AG04450 (cell line): ENCODE measurements at places on chromosomes 1 and 21.
A peak's percentile ranks its signal among the peaks of the same experiment; 100 is the strongest.

GRCh38 chr1:36089393-36090121 is 865 bp downstream of the ADPRS start:
- DNase-seq, result peak; percentile 13

GRCh38 chr21:37172646-37173045 is 94.5 kb downstream of the VPS26C start:
- no peak for DNase-seq

DNA sequence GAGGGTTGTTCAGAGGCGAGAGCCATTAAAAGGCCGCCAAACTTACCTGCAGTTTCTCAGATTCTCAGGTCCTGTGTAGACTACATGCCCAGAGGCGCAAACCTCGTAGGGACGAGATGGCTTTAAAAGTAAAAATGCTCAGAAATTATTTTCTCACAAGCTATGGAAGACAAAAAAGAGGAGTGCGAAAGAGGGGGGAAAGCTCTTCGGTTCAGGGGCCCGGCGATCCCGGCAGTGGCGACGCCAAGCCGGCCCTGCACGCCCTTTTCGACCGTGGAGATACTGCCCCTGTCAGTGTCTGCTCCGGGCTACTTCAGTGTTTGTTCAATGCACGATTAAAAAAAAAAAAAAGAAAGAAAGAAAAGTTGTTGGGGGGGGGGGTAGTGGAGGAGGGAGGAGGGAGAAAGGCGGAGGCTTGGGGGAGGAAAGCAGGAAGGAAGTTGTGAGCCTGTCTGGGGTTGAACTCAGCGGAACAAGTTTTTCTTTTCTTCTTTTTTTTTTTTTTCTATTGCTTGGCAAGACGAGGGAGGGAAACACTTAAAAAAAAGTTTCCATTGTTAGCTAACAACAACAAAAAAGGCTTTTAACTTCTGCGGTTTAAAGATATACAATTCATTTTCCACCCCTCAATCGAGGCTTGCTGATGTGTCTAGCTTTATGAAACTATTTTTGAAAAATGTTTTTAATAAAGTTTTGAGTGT is at the start of gene ITPKB:
TSS of gene ITPKB (minus strand) at position 288 of the 701 bp plus-strand sequence. CDS start 1,824 bp downstream, outside the sequence.
- DNase-seq, result peak; percentile 38

DNA sequence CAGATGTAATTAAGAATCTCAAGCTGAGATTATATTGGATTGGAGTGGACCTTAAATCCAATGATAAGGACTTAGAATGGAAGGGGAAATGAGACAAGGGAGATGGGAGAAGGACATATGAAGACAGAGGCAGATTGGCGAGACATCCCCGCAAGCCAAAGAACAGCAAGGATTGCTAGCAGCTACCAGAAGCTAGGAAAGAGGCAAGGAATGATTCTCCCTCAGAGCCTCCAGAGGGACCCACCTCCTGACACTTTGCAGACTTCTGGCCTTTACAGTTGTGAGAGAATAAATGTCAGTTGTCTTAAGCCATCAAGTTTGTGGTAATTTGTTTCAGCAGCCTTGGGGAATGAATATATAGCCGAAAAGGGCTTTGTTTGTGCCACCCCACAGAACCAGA is 20.7 kb downstream of the METTL13 start:
- no peak for DNase-seq

DNA sequence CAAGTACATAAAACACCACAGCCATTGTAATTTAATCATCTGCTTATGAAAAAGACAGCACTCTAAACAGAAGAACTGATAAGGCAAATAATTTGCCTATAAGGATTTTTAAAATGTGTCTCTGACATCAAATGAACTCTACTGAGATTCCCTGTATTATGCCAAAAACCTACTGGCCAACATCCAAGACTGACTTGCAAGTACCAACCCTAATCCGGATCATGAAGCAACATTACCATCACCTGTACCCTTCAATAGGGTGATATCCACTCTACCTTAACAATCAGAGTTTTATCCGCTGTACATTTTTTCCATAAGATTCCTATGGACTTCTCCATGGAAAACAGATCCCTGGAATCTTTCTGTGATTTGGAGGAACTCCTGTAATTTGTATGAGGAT is 4.6 kb downstream of the RGS7 start:
- DNase-seq, result no peak

DNA sequence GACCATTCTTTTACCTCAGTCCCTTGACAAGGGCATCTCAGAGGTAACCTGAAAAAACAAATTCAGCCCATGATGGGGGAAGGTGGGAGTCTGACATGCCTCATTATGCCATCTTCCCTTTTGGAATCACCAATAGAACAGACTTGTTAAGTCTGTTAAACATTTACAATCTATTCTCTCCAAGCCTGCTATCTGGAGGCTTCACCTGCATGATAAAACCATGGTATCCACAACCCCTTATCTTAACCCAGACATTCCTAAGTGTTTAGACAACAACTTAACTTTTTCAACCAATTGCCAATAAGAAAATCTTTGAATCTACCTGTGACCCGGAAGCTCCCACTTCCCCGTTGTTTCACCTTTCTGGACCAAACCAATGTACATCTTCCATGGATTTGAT is 233.0 kb upstream of the CACYBP start:
- no peak for DNase-seq

GRCh38 chr21:29279558-29279957 is 19.2 kb upstream of the BACH1 start:
- DNase-seq, result no peak

- DNase-seq, result no peak
Observed at GRCh38 chr1:179288977-179289376, 4.6 kb upstream of the SOAT1 start.

- DNase-seq, result no peak
Observed at GRCh38 chr1:20533635-20534034, 18.7 kb upstream of the FAM43B start.

GRCh38 chr1:2165646-2166045 is 28.9 kb downstream of the FAAP20 start:
- DNase-seq, result no peak

DNA sequence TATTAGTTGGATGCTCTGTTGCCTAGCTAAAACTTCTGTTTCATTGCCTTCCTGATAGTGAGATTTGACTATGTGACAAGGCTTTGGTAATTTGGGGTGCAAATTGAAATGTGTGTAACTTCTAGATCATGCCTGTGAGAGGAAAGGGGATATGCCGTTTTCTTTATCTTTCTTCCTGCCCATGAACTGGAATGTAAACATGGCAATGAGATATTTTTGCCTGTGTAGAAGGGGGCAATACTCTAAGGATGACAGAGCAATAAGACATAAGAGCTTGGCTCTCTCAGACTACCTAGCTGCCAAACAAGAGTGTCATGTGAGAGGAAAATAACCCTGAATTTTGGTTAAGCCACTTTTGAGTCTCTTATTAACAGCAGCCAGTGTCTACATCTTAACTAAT is 49.7 kb downstream of the RAP1A start:
- DNase-seq, result no peak

DNA sequence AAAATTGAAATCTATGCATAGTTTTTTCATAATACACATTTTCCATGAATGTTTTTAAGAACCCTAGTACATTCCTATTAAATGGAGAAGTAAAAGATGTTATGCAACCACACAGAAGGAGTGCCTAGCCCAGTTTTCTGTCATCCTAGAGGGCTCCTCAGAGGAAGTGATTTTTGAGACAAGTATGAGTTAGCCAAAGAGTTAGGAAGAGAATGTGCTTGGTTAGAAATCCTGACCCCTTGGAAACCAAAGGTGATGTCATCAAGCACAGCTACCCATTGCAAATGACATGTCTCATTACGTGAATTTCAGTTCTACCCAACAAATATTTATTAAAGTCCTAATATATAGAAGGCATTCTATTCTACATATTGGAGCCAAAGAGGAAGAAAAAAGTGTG is 88.9 kb upstream of the TNFSF4 start:
- no peak for DNase-seq

DNA sequence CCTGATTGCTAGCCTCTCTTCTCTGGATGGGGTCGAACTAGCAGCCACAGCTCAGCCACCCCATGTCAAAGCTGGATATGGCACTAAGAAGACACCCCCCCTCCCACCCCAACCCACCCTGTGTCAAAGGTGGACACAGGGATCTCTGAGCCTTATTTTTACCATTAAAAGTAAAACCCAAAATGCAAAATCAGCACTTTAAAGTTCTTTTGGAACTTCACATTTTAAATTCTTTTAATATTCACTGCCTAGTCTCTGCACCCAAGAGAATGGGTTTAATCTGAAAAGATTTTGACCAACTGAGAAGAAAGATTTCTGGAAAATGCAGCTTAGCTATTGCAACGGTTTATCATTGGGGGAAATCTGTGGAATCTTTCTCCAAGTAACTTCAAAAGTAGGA is 167.6 kb downstream of the TGFBR3 start:
- no peak for DNase-seq

GRCh38 chr1:192604979-192605620 is 29.5 kb downstream of the RGS1 start:
- DNase-seq, result no peak

- DNase-seq, result no peak
Observed at GRCh38 chr1:154493276-154493675, 8.7 kb upstream of the TDRD10 start.

DNA sequence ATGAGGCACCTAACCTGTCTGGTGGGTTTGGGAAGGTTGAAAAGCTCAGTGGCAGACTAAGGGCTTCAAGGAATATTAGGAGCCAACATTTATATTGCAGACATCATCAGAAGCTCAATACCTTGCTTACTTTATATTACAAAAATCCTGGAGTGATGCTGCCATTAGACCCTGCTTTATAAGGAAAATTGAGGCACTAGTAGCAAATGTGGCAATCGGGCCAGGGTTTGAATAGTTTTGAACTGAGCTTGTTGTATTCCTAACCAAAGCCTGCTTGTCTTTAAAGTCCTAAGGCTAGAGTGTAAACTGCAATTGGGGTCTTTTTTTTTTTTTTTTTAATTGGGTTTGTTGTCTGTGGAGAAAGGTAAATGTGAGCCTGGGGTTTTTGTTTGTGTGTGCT is 14.3 kb downstream of the L1TD1 start:
- DNase-seq, result no peak

GRCh38 chr1:100164216-100164615 is 13.8 kb downstream of the LRRC39 start:
- no peak for DNase-seq

- peak; percentile 71 for DNase-seq
Observed at GRCh38 chr1:39981945-39982344, 27.0 kb downstream of the MFSD2A start.

GRCh38 chr1:221965252-221965651 is 223.4 kb upstream of the DUSP10 start:
- DNase-seq, result no peak

GRCh38 chr1:84936116-84936810 is 43.3 kb upstream of the LPAR3 start:
- DNase-seq, result peak; percentile 38

DNA sequence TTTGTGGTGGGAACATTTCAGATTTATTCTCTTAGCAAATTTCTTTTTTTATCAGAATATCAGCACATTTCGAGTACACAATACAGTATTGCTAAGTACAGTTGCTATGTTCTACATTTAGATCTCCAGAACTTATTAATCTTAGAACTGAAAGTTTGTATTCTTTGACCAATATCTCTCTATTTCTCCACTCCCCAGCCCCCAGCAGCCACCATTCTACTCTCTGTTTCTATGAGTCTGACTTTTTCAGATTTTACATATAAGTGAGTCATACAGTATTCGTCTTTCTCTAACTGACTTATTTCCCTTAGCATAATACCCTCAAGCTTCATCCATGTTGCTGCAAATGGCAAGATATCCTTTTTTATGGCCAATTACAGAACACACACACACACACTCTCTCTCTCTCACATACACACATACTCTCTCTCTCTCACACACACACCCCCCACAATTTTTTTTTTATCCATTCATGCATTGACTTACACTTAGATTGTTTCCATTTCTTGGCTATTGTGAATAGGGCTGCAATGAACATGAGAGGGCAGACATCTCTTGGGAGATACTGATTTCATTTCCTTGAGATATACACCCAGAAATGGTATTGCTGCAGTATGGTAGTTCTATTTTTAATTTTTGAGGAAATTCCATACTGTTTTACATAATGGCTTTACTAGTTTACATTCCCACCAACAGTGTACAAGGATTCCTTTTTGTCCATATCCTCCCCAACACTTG is 15.7 kb downstream of the RPTN start:
- DNase-seq, result no peak

- no peak for DNase-seq
Observed at GRCh38 chr1:165883056-165883455, 55.6 kb downstream of the UCK2 start.

- DNase-seq, result no peak
Observed at GRCh38 chr1:50967416-50968157, 2.5 kb upstream of the CDKN2C start.

GRCh38 chr1:166903232-166903631 is 27.2 kb upstream of the TADA1 start:
- no peak for DNase-seq

DNA sequence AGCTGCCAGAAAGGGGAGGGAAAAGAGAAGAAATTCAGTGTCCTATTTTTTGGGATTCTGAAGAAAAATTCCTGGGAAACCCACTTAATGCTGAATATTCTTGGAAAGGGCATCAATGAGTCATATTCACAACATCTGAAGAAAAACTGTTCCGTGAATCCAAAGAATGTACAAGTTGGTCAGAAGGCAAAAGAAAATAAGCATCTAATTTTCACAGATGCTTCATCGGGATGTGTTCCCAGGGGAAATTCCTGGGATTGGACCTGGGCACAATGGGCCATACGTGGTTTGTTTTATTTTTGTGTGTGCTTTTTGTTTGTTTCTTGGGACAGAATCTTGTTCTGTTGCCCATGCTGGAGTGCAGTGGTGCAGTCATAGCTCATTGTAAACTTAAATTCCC is 112.2 kb downstream of the MAP3K21 start:
- DNase-seq, result no peak

DNA sequence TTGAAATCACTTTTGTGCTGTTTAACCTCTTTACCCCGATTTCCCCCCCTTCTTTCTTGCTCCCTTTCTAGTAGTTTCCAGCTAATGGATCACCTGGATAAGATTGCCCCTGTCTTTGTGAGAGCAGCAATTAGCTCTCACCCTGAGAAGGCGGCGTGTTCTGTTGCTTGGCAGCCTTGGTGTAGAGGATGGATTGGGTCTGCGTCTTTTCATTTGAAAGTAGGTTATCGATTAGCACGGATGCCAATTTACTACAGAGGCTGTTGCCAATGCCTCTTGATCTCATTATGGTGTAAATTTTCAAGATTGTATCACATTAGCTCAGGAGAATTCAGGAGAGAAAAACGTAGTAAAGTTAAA is 26.4 kb downstream of the KIF26B start:
- no peak for DNase-seq

DNA sequence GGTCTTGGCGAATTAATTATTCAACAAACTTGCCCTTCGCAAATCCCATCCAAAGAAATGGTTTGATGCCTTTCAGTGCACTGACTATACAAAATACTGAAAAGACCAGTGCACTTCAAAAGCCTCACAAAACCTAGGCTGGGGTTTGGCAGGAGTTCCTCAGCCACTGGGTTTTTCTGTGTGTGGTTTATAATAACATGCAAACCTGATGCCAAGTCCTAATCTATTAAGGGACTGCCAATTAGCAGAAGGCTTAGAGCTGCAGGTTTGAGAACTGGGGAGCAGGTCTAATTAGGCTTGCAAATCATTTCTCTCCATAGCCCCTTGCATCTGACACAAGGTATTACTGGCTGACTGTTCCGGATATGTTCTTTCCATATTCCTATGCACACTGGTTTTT is 27.7 kb downstream of the PLPP3 start:
- no peak for DNase-seq
